Myocyte (in vitro differentiated cells): ENCODE measurements at places on chromosomes 5 and 9.
A peak's percentile ranks its signal among the peaks of the same experiment; 100 is the strongest.

DNA sequence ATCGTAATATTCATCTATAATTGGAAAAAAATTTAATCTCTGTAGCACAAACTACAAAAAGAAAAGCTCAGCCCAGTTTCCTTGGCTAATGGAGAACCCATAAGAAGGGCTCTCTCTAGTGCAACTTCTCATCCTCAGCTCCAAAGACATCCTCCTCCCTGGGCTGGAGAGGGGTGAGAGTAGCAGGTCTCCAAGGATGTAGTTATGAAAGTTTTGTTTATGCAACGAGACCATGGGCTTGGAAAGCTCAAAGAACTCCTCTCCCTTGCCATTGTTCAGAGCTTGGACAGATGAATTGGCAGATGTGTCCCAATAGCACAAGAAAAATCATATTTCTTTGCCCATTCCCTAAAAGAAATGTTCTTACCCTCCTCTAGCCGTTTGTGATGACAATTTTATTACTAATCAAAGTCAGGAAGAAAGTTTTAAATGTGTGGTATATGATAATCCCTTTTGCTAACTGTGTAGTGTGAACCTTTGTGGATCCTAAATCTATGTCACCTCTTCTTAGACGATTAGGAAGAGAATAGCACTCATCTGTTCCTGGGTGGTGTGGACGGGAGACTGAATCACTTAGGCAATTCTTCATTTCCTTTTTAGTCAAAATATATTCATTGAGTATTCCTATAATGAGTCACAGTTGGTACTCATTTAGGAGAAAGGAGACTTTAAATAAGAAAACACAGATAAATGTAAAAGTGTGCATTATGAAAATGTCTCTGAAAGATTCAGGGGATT is 52.2 kb downstream of the GARNL3 start:
- DNase-seq = no peak

GRCh38 chr9:35910613-35911359 is 1.5 kb downstream of the SPAAR start:
- DNase-seq = peak; percentile 59

DNA sequence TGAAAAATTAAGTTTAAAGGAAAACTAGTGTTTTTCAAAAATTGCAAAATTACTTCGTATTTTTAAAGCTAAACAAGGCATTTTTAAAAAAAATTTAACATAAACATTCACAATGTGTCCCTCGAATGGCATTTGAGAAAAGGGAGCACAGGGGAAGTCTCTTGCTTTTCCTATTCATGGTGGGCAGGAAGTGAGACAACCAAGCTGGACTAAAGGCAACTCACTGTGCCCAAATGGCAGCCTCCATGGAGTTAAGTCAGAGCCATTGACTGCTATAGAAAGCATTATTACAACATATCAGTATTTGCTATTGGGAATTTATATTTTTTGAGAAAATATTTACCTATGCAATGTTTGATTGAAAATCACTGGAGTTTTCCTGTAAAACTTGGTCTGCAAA is 8.3 kb downstream of the HNRNPH1 start:
- DNase-seq = no peak

GRCh38 chr5:26553079-26553478 is 485.3 kb downstream of the CDH9 start:
- no peak for DNase-seq

DNA sequence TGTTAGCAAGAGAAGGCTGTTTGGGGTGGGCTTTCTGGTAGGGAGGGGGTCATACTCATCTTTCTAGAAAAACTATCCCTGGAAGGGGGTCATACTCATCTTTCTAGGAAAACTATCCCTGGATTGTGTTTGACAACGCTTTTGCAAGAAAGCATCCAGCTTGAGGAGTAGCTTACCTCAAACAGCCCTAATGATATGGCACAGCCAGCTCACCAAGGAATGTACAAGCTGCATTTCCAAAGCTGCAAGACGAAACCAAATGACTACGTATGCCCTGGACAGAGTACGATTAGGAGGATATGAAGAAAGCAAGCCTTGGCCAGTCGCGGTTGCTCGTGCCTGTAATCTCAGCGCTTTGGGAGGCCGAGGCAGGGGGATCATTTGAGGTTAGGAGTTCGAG is 63.4 kb downstream of the KLF4 start:
- DNase-seq = no peak

DNA sequence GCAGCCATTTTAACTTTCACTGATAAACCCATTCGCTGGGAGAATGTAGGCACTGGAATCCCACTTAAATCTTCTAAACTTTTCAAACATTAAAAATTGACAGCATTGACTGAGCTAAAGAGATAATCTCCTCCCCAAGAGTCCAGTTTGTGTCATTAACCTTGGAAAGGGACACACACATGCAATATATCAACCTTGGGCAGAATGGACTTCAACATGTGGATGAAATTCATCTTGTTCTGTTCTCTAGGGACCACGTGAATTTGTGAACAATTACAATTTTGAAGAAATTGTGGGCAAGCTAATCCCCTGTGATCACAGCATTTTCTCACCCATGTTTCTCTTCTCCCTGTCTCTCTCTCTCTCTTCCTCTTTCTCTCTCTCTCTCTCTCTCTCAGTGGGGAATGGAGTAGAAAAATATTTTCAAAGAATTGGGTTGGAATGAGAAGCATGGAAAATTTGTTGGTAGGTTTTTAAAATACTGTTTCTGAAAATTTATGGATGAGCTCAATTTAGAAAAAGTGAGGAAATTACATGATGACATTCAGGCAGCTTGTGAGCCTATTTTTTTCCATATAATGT is 553.7 kb downstream of the EBF1 start:
- DNase-seq = no peak

DNA sequence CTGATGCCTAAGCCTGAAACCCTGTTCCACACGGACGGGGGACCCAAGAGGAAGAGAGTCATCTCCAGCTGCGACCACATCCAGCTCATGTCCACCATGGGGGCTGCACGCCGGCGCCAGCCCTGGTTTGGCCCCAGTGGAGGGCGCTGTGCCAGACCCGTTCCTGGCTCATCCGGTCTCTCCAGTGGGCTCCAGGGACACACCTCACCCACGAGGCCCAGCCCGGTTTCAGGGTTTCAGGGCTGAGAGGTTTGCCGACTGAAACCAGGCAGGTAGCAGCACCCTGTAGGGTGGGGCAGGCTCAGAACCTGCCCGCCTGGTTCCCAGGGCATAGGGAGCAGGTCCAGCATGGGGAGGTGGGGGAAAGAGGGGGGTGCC is 71.4 kb upstream of the STXBP1 start:
- DNase-seq = no peak

DNA sequence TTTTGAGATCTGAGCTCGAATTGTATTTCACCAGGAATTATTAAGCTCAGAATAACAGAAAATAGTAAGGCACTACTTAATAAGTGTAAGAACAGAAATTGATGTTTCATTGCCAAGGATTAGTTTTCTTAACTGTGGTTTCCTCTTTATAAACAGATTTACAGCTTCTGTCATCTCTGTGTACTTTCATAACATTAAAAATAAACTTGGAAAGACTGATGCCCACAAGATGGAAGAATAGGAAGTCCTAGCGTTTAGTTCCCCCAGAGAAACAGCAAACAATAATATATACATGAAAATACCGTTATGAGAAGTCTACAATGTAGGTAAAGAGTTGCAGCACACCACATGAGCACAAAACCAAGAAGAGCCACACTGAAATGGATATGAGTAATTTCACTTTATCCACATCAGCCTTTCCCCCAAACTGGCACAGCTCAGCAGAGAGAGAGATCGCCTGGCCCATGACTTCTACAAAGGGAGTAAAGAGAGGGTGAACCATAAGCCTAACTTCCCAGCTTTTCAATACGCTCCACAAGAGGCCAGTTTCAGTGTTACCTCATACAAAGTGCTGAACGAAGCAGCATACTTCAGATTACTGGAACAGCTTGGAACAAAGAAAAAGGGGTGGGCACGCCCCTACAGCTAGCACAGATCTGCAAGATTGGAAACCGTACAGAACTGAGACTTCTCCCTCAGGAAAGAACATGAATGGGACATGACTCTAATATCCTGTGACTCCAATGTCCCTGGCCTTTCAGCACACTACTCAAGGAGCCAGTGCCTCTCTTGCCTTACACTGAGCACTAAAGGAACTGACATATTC is 75.4 kb downstream of the EMB start:
- no peak for DNase-seq

GRCh38 chr5:154199263-154199662 is 8.7 kb downstream of the GALNT10 start:
- DNase-seq = no peak

- no peak for DNase-seq
Measured at GRCh38 chr5:128772356-128772755, 192.9 kb upstream of the SLC27A6 start.

- DNase-seq = no peak
Measured at GRCh38 chr5:124280079-124280478, 466.4 kb downstream of the ZNF608 start.

DNA sequence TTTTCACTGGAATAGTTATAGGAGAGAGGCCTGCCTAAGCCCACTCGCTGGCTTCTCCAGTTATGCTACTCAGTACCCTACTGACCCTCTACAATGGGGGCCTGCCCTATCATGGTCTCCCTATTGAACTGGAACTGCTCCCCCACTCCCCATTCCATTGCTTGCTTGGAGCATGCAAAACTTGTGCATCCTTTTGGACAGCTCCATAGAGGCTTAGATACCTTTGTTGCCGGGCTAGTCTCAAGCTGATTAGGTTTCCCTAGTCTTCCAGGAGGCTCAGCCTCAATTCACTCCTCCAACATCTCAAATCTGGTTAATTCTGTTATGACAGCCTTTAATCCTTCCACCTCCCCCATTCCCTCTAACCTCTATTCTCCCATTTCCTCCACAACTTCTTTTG is 39.9 kb downstream of the KIF24 start:
- DNase-seq = no peak

DNA sequence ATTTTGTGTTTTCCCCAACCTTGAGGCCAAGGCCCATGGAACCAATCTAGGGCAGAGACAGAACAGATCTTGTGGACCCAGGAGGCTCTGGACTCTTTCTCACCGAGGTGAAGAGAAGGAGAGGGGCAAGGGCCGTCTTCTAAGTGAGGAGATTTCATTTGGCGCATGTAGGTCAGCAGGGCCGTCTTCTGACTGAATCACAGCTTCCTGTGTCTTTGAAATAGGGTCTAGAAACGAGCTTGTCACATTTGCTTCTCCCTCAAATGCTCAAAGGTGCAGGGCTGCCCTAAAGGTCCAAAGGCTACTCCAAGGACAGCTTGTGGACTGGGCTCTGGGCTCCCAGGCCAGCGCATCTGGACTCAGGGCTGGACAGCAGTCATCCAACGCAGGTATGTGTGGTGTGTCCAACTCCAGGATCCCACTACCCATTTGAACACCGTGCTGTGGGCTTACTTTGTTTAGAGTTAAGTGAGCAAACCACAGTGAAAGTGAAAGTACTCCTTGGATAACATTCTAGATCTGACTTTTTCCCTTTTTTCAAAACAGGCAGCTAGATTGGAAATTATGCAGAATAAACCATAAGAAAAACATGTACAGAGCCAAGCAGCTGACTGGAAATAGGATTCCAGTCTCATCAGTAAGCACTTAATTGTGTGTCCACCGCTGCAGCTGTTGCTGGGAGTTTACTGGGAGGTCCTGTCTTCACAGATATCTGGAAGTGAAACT is 357.0 kb downstream of the GADD45G start:
- peak; percentile 81 for DNase-seq

GRCh38 chr9:13088720-13089427 is 190.6 kb downstream of the MPDZ start:
- DNase-seq = peak; percentile 62

DNA sequence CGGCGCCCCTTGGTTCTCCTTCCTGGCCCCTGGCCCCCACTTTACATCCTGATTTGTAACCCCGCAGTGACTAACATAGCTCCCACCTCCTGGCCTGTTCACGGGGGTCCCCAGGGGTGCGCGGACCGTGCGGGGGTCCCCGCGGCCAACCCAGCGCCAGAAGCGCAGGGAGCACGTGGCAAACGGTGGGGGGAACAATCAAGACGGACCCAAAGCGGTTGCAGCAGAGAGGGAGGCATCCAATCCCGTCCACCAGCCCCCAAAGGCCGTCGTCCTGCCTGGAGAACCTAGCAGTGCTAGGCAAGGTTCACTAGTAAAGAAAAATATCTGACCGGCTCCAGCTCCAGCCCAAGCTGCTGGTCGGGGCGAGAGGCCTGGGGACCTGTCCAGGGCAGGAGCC is 201.5 kb downstream of the AUH start:
- no peak for DNase-seq

GRCh38 chr9:27801545-27801944 is 228.3 kb upstream of the C9orf72 start:
- no peak for DNase-seq

DNA sequence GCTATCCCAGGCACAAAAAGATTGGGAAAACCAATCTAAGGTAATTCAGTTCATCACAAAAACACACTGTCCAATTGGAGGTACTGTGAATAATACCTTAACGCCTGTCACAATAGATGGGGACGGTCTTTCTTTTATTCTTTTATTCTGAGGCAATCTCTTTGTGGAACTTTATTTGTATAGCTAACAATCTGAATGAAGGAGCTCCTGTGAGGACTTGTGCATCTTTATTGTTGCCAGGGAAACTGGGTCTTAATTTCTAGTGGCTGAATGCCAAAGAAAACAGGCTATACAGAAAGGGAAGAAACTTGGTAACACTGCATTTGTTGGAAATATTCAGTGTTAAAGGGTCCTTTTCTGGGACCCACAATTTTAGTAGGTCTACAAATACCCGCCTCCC is 546.9 kb upstream of the C9orf72 start:
- no peak for DNase-seq

DNA sequence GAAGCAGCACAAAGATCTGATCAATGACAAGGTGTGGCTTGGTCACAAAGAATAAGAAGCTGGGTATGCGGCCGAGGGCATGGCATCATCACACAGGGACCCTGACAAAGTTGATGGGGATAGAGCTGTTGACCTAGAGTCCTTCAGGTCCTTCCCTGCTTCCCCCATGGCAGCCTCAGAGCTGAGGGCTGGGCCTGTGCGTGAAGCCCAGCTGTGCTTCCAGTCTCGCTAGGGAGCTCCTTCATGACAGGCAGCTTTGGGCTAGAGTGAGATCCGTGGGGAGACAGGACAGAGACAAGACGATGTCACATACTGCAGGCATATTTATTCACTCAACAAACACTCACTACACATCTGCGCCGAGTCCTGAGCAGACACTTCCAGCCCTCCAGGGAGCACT is 56.4 kb upstream of the NEURL1B start:
- no peak for DNase-seq

DNA sequence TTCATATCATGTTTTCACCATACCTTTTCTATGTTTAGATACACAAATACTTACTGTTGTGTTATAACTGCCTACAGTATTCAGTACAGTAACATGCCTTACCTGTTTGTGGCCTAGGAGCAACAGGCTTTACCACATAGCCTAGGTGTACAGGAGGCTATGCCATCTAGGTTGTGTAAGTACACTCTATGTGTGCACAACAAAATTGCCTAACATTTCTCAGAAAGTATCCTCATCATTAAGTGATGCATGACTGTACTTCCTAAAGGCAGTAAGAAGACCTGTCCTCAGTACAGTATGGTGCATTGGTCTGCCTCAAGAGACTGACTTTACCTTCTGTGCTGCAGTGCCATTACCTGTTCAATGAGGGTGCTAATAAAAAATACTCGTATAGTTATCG is 7.9 kb downstream of the TXN start:
- DNase-seq = no peak

- no peak for DNase-seq
Measured at GRCh38 chr5:173973616-173973969, 15.4 kb upstream of the C5orf47 start.
